Sciatic nerve (tissue), 2 donors: ENCODE measurements at places on chromosomes 5 and 9. TPM values are rescaled to one million over a fixed set of nuclear protein-coding genes. Genes with fewer than 3 reads are reported as not detected.

Gene NR2F1
- total RNA-seq: 181 TPM

Gene CATSPER3
- 0.80 TPM for total RNA-seq

Gene VLDLR
- total RNA-seq: 25.8 TPM

Gene PLPP7
- total RNA-seq: 8.6 TPM

Gene KYAT1
- total RNA-seq: 12.8 TPM

Gene KIF12
- 0.22 TPM for total RNA-seq

Gene FGFR4
- 1.4 TPM for total RNA-seq

Gene ROR2
- total RNA-seq: 3.0 TPM

- no peak for DNase-seq
These were observed 49.4 kb downstream of the C9orf50 start for GRCh38 chr9:129571298-129572051.

GRCh38 chr5:25540628-25541027 lies 895.9 kb upstream of the CDH10 start:
- DNase-seq: no peak

DNA sequence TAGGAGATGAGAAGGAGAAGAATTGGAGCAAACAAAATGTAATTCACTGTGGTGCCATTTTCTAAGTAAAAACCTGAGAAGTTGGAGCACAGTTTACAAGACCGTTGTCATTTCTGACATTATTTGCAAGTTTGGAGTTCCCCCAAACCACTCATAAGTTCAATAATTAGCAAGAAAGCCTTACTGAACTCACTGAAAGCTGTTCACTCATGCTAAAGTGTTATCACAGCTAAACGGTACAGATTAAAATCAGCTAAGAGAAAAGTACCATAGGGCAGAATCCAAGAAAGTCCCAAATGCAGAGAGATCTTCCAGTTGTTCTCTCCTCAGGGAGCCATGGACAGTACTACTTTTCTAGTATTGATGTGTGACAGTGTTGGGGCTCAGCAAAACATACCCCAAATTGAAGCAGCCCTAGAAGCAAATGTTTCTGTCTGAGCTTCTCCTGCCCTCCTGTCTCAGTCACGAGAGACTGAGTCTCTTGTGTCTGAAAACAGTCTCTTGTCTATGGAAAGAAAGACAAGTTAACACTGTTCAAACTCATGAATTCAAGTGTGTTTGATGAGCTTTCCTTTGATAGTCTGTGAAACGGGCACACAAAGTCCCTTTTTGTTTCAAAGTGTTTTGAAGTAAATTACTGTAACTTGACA lies 221.2 kb downstream of the GABRG2 start:
- DNase-seq: no peak

DNA sequence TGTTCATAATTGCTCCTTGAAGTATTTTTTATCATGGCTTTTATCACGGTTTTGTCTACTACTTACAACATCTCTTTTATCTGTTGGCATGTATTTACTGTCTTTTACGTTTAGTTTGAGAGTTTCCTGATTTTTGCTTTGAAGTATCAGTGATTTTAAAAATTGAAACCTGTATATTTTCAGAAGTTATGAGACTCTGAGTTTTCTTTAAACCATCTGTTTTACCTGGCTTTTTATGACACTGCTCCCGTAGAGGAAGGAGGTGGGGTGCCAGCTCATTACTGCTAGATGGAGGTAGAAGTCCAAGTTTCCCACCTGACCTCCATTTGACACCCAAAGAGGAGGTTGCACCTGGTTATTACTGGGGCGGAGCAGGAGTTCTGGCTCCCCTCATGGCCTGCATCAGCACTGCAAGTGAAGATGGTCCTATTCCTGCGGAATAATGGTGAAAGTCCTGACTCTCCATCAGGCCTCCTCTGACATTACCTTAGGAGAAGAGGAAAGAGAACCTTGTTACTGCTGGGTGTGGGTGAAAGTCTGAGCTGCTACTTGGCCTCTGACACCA lies 10.0 kb upstream of the ZNF131 start:
- no peak for DNase-seq

- DNase-seq: no peak
These were observed 251.4 kb upstream of the IL12B start for GRCh38 chr5:159581502-159582249.

- no peak for DNase-seq
These were observed 692.5 kb downstream of the PRR16 start for GRCh38 chr5:121156565-121156964.

DNA sequence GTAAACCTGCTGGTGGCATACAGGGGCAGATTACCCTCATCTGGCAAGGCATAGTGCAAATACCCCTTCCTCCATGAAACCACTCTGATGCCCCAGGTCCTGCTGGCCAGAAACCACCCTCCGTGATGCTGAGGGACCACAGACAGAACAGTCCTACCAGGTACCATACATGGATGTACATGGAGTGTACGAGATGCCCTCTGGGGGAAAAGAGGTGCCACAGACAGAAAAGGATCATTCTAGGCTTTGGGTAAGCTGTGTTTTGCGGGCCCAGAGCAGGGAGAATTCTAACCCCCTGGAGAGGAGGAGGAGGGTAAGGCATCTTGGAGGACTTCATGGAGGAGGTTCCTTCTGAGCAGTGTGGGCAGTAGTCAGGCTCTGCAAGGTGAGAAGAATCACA lies 68.3 kb downstream of the GABBR2 start:
- no peak for DNase-seq

- DNase-seq: no peak
These were observed 776.0 kb upstream of the ACO1 start for GRCh38 chr9:31608416-31608815.

DNA sequence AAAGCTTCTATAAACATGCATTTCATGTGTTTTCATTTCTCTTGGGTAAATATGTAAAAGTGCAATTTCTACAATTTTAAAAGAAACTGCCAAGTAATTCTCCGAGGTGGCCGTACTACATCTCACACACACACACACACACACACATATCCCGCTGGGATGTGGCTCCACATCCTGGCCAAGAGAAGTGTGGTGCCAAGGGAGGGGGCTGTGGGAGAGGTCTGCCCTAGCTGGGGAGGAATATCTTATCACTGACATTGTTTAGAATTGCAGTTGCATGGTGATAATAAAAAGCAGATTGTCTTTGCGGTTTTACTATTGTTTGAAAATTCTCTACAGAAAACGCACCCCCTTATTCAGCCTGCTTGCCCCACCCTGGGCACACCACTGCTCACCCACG lies 558.4 kb downstream of the BNC2 start:
- DNase-seq: no peak

- no peak for DNase-seq
These were observed 81.4 kb downstream of the SPATA31C2 start for GRCh38 chr9:88056876-88057275.

GRCh38 chr5:53433026-53433425 lies 47.4 kb upstream of the FST start:
- DNase-seq: no peak

- no peak for DNase-seq
These were observed 267.8 kb upstream of the CLINT1 start for GRCh38 chr5:158126442-158127405.

GRCh38 chr9:124654431-124654830 lies 116.7 kb downstream of the NR6A1 start:
- no peak for DNase-seq

DNA sequence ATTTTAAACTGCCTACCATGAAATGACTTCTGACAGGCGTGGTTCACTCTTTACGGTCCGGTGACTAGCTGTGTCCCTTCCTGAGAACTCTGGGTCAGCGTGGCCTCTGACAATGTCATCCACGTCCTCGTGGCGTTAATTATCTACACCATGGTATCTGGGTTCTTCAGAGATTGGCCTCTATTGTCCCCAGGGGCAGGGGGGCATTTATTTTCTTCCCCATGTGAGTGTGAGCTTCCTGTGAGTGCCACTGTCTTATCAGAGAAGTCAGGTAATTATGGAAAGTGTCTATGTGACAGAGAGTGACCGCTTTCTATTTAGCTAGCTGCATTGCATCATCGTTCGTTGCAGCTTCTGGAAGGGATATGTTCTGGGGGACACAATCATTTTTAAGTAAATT lies 77.2 kb downstream of the FBXL7 start:
- DNase-seq: no peak

DNA sequence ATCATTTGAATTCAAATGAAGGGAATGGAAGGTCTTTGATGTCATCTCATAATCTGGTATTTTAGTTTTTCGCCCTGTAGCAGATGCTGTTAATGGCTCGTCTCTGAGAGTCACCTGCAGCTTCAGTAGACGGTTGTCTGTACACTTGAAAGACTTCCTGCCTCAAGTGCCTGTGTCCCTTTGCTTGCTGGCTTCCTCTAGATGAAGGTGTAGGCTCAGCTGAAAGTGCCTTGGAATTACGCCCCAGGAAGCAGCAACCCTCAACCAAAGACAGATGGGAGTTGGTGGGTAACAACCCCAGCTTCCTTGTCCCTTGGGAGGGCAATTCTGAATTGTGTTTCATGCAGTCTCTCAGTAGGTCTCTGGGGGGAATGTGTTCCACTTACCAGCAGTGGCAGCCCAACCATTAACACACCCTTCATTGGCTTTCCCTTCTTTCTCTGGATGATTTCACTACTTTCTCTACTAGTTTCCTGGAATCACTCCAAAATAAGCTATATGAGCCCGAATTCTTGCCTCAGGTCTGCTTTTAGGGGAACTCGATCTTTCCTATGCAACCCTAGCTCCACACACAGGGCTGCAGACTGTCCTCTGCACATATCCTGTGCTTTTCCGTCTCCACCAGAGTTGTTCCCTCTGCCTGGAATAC lies 395.6 kb downstream of the DMAC1 start:
- DNase-seq: no peak

DNA sequence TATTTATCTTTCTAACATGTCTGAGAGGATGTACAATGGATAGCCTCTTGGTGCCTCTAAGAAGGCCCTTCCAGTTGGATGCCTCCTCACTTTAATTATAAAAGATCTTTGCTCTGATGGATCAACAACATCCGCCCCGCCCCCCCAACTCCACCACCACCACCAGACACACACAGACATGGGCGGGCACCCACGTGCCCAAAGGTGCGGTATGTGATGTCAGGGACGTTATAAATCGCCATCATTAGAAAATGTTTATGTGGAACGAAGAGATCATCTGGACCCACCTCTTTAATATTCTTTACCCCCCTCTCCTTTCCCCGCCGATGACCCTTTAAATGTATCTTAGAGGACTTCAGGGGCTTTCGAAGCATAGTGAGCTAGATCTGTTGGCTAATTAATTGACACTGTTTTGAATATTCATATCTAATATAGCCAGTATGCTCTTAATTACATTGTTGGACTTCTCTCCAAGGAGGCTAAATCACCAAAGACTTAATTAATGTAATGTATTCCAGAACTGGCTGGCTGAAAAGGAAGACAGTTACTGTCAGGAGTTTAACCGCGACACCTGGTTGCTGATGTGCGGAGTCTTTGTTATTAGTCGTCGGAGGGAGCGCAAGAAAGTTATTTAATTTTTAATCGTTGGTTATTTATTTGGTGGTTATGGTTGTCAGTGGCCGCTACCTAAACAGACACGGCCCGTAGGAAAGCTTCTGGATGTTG lies 6.1 kb upstream of the FOXB2 start:
- no peak for DNase-seq

- DNase-seq: no peak
These were observed 77.9 kb upstream of the DAB2 start for GRCh38 chr5:39502704-39503103.

DNA sequence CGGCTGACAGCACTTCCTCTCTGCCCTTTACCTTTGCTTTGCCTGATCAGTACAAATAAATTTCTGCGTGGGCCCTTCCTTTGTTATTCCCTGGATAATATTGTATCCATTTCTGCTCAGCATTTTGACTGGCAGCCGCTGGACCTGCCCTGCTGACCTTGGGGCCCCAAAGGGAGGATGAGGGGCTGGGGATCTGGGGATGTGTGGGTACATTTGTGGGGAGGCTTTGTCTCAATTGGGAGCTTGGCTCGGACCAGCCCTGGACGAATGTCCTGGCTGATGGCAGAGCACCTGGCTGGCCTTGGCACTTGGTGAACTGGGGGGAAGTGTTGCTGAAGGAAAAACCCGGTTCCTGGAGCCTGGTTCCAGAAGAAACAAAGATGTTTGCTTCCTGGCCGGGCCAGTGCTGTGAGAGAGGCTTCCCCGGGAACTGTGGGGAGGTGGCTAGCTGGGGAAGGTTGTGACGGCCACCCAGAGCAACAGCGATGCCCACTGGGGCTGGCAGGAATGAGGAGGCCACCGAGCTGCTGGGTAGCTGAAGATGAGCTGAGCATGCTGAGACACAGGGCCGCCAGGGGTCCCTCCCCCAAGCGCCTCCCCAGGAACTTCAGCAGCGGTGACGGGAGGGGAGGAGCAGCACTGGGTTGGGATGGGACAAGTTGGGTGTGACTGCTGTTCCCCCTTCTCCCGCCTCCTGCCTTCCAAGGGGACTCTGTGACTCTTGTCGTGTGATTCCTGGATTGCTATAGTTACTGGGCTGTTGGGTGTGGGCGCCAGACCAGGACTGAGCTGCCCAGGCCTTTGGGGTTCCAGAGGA lies 8.4 kb downstream of the LMX1B start:
- no peak for DNase-seq
